ENCODE measurements at places on chromosomes 4 and X. TPM values are rescaled to one million over a fixed set of nuclear protein-coding genes. Genes with fewer than 3 reads are reported as not detected.

DNA sequence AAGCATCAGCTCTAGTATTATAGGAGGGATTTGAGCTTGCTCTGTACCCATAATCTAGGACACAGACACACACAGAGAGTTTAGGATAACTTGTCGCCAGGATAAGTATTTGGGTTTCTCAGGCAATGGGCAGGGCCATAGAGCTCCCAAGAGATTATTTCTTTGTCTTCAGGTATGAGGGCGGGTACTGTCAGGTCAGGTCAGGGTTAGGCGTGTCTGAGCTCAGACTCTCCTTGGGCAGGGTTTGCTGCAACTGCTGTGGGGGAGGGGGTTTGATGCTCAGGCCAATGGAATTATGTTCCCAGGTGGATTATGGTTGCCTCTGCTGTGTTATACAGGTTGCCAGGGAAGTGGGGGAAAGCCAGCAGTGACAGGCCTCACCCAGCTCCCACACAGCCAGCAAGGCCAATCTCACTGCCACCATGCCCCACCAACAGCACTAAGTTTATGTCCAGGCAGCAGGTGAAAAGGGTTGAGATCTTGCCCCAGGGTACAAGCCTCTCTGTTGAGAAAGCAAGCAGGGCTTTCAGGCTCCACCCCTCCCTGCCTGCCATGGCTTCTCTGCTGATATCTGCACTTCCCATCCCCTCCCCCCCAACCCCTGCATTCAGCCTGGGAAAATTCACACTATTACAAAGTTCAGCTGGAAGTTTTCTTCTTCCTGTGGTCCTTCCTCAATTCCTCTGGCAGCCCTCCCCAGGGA is 101.3 kb downstream of the RRAGB start:
- no peak for DNase-seq

Gene HAUS7
- 17.0 TPM for total RNA-seq

GRCh38 chr4:72779241-72779640 is 210.2 kb upstream of the ADAMTS3 start:
- no peak for DNase-seq

DNA sequence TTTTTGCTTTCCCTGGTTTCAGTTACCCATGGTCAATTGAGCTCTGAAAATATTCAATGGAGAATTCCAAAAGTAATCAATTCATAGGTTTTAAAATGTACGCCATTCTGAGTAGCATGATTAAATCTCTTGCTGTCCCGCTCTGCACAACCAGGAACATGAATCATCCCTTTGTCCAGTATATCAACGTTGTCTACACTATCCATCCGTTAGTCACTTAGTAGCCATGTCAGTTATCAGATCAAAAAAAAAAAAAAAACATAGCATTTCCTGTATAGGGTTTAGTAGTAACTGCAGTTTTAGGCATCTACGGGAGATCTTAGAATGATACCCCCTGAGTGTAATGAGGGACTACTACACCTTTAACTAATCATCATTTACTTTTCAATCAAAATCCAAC is 15.1 kb downstream of the LAMP2 start:
- no peak for DNase-seq

Gene FGF13
- 1.7 TPM for total RNA-seq

Gene NMU
- not detected for total RNA-seq

Gene TRMT44
- 9.2 TPM for total RNA-seq

Gene SNCA
- 7.0 TPM for total RNA-seq

- no peak for DNase-seq
Measured at GRCh38 chrX:122055460-122055859, 1008.0 kb downstream of the GLUD2 start.

GRCh38 chrX:13007519-13008188 is 32.7 kb downstream of the TMSB4X start:
- DNase-seq, result no peak

DNA sequence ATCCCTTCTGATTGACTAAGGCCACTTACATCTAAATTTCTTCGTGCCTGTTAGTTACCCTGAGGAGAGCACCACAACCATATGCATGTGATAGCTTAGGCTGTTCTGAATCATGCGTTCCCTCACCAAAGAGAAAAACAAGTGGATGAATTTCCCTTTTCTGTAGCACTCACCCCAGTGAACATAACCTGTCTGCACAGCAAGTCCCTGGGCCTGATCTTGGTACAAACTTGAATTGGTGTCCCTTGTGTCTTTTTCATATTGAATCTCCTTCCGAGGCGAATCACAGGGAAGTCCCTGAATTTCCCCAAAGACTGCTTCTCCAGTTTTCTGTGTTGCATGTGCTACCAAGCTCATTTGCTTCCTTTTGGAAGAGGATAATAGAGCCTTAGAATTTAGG is 100.4 kb downstream of the KLHL8 start:
- DNase-seq, result no peak

DNA sequence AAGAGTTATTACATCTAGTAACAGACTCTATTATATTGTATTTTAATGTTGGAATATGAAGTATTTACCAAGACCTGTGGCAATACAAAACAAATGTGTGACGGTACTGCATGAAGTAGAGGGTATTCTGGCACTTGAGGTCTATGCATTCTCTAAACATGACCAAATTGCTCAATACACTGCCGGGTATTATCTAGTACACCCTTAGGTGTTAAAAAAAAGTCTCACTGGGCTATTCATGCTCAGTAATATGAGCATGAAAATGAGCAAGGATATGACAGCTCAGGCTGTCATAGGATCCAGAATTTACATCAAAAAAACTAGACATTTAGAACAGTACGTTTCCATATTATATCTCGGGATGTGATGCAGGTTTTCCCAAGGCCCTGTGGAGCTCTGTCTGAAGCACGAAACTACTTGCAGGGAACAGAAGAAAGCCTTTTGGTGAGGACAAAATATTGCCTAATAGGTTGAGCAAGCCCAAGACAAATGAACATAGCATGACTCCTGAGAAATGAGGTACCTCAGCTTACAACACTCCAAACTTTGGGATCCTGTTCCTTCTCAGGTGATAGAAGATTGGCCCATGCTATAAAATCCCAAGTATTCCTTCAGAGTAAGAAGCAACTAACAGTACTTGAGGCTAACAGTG is 74.1 kb upstream of the MAOA start:
- DNase-seq, result no peak

DNA sequence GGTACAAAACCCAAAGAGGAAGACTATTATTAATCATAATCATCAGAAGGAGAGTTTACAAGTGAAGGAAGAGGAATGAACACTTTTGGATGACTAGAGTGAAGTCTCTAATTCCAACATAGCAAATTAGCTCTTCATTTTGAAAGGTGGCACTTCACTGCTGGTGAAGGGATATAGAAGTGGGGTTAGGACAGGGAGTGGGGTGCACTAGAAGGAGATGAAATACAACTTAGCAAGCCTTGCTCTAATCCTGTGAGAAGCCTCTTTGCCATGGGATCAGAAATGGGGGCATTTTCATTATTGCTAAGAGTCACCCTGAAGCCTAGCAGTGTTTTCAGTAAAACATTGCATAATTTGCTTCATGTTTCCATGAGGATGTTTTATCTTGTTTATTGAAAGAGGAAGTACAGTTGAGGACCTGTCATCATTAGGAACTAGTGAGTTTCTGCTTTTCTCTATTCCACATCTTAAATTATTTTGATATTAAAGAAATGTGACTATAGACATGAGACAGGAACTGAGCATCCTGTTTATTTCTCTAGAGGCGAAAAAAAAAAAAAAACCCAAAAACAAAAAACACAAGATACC is 9.3 kb upstream of the GRPR start:
- DNase-seq, result no peak

- no peak for DNase-seq
Measured at GRCh38 chrX:68083510-68083909, 349.8 kb downstream of the OPHN1 start.

- DNase-seq, result no peak
Measured at GRCh38 chrX:130079824-130080406, 30.4 kb downstream of the ELF4 start.

DNA sequence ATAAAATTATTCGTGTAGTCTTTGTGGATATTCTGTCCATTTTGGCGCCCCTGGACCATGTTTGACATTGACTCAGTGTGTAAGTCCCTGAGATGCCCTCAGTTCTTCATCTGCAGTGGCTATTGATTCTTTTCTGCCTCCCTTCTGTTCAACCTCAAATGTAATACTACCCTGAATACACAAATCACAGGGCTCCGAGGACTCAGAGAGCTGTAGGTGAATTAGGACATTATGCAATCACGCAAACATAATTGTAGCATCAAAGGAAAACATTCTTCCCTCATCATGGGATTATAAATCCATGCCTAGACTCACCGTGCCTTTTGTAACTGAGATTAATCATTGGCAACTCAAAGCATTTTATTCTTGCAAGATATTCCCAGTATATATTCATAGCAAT is 161.4 kb upstream of the PACRGL start:
- DNase-seq, result no peak

Gene RBBP7
- 115 TPM for total RNA-seq

Gene EVC2
- 1.4 TPM for total RNA-seq

DNA sequence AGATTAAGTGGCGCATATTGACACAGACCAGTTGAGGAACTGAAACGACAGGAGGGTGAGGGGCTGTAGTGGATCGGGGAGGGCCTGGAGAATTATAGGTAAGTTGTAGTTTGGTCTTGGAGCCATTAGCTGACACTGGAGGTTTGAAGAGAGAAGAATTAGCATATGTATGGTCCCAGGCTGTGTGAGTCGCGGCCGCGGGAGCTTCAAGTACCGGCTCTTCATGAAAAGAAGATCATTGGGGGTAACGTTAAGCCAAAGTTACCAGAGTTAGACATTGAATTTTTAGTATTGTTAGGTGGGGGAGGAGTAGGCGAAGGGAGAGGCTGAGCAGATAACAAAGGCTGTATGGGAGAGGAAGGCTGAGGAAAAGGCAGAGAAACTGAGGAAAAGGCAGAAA is 56.5 kb downstream of the ZNF674 start:
- no peak for DNase-seq

DNA sequence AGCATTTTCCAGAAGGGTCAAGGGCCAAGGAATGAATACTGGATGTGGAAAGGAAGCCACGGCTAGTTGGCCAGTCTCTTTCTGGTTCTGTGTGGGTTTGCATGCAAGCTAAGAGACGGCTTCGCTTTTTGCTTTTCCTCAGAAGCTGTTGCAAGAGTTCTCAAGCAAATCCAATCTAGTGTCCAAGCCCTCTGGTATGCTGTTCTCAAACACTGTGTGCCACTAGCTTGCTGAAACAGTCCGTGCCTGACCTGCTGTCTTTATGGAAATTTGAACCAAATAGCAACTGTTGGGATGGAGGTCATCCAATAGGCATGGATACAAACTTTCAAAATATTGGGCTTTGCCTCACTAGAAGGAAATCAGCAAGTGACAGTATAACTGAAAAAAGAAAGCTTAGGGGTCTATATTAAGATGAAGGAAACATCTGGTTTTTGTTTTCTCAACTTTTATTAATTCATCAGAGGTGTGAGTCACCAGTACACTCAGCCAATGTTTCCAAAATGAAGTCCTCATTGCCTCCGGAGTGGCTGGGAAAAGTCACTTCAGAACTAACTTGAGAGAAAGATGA is 70.5 kb downstream of the SLC9A6 start:
- no peak for DNase-seq

DNA sequence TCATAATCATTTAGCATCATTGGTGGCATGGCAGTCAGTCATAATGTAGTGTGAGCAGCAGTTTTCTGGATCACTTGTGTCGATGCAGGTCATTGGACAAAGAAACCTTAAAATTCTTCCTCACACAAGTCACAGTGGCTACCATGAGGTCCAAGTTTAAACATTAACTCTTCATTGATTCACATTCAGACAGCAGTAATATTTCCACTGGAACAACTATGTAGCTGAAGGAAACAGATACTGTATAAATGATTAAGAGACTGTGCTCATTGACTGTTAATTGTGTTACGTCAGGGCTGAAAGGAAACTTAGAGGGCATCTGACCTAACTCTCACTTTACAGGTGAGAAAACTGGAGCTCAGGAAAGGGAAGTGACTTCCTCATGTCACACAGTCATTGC is 261.8 kb downstream of the KLHL13 start:
- DNase-seq, result no peak

DNA sequence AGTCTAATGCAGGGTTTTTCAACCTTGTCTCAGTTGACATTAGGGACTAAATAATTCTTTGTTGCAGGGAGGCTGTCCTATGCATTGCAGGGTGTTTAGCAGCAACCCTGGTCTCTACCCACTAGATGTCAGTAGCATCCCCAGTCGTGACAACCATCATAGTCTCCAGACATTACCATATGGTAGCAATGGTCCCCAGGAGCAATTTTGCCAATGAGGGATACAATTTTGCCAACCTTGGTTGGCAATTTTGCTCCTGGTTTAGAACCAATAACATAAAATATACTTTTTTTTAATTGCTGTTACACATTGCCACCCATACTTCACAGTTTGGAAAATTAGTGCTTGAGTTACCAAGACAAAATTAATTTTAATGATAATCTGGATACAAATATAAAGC is 6.0 kb downstream of the EREG start:
- DNase-seq, result no peak

- no peak for DNase-seq
Measured at GRCh38 chrX:115912372-115912897, 258.1 kb upstream of the AGTR2 start.

DNA sequence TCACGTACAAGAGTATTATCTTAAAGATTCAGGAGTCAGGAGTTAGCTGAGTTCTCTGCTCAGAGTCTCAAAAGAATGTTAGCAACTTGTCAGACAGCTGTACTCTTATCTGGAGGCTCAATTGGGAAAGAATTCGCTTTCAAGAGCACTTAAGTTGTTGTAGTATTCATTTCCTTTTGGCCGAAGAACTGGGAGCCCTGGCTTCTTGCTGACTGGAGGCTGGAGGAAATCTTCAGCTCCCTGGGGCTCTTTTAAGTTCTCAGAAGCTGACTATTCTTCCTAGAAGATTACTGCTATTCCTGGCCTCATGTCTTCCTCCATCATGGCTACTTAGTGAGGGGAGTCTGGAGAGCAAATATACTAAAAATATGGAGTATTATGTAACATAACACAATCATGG is 587.2 kb downstream of the EPHA5 start:
- no peak for DNase-seq

DNA sequence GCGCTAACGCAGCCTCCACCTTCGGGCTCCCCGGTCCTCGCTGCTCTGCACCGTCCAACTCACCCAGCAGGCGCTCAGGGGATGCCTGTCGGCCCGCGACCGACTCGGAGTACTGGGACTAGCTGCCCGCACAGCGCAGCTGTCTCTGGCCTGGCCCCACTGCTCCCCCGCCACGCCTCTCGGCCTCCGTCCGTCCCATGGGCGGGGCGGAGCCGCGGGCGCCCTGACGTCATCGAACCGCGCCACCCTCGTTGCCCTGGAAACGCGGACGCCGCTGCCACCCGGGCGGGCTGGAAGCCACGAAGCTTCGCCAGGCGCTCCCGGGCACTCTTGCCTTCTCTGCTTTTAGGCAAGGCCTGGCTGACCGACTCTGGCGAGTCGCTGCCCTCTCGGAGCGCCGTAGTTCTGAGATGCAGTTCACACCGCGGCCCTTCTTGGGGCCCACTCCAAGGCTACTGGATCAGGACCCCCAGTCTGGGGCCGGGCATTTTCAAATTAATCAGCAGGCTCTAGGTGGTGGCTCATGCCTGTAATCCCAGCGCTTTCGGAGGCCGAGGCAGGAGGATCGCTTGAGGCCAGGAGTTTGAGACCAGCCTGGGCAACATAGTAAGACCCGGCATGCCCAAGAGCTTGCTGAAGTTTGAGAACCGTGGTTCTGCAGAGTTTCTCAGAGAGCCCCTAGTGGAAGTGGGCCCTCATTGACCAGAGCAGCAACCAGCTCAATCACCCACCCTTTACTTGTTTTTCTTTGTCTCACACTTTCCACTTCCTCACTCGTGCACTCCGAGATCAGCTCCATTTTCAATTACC is 12.0 kb downstream of the ACOX3 start:
- peak; percentile 89 for DNase-seq

Gene RRH
- 0.19 TPM for total RNA-seq

- DNase-seq, result peak; percentile 41
Measured at GRCh38 chrX:153487590-153488071, 7.1 kb upstream of the BGN start.
